ENCODE measurements at places on chromosomes 6 and 20. TPM values are rescaled to one million over a fixed set of nuclear protein-coding genes. Genes with fewer than 3 reads are reported as not detected.

GRCh38 chr20:36091561-36092397, 62.8 kb upstream of the EPB41L1 start:
- no peak for DNase-seq

GRCh38 chr6:160973311-160974250, 18.0 kb upstream of the MAP3K4 start:
- no peak for DNase-seq

GRCh38 chr6:104955491-104955890, 1.4 kb upstream of the LIN28B start:
- DNase-seq, result no peak

DNA sequence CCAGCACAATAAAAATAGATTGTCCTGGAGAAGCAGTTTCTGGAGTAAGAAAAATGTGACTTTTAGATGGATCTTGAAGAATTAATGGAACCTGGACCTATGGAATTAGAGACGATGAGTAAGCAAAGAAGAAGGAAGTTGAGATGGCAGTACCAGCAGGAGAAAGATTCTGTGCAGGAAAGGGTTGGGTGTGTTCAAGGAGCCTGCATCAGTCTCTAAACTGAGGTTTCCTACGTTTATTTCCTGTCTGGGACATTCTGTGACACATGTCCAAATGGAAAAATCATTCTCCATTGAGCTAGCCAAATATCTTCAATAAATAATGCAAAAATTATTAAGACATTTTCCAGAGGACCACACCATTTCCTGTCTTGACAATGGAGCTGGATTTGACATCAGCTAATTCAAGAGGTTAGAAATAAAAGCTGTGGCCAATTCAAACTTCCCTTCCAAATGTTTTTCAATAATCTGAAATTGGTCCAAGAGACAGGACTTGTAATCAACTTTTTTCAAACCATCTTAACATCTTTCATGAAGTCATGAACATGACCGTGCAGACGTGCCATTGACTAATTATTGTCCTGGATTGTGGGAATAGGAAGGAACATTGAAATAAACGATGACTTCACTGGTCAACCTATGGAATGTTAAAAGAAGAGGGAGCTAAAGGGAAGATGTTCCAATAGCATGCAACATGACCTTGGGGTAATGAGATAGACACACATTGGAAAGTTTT, 198.3 kb downstream of the ZNF217 start:
- DNase-seq, result no peak

- no peak for DNase-seq
Measured at GRCh38 chr6:37665304-37665703, 32.4 kb downstream of the MDGA1 start.

- no peak for DNase-seq
Measured at GRCh38 chr6:37399795-37400490, 33.1 kb upstream of the CMTR1 start.

GRCh38 chr6:43120944-43121913, 45.1 kb downstream of the PTK7 start:
- DNase-seq, result no peak

DNA sequence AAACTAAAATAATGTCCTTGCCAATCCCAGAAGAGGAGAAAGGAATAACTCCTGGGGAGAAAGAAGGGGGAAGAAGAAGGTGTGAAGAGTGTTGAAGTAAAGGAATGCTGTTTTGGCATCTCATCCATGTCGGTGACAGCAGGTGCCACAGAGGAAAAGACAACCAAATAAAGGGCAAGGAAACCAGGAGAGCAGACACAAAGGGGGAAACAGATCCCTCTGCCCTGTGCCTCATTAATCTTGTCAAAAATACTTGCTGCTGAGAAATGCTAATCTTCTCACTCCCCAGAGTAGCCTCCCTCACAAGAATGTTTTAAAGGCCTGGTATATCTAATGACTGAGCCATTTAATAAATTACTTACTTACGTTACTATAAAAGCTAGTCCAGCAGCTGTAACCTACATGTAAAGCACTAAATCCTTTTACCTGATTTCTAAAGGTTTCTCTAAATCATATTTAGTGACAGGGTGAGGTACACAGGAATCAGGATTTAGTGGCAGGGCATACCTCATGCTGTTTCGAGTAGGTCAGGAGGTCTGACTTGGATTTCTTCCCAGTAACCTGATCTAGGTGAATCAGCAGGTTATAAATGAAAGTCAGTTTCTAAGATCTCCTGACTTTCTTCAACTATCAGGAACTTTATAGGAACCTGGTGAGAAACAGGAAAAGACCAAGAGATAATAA, 377.1 kb downstream of the CENPW start:
- DNase-seq, result no peak

GRCh38 chr6:97674802-97675201, 391.8 kb upstream of the MMS22L start:
- DNase-seq, result no peak

DNA sequence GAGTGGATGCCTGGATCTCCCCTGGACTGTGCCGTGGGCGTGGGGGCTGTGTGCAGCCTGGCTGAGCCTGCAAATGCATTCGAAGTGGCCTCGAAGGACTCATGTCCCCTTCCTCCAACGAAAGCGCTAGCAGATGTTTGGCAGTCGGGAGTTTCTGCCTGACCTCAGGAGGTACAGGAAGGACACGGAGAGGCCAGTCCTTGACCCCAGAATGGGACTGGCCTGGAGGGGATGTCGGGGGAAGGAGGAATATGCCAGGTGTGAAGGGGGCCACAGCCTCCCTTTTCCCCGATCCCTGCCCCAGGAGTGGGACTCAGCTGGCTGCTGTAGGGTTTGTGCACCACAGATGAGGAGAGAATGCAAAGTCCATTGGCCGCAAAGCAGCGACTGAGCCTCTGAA, 45.6 kb downstream of the APCDD1L start:
- DNase-seq, result no peak

DNA sequence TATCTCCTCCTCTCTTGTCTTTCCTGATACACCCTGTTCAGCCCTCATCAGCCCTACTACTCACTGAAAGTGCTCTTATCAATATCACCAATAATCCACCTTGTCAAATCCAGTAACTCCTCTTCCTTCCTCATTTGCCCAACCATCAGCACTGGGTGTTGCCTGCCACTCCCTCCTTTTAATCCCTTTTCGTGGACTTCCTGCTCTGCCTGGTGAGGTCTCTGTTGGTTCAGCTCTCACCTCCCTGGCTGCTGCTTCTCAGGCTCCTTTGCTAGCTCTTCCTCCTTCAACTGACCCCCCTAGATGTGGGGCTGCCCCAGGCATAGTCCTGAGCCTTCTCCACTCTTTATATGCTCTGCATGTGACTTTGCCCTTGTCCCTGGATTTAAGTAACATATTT, 92.5 kb downstream of the PREP start:
- no peak for DNase-seq

DNA sequence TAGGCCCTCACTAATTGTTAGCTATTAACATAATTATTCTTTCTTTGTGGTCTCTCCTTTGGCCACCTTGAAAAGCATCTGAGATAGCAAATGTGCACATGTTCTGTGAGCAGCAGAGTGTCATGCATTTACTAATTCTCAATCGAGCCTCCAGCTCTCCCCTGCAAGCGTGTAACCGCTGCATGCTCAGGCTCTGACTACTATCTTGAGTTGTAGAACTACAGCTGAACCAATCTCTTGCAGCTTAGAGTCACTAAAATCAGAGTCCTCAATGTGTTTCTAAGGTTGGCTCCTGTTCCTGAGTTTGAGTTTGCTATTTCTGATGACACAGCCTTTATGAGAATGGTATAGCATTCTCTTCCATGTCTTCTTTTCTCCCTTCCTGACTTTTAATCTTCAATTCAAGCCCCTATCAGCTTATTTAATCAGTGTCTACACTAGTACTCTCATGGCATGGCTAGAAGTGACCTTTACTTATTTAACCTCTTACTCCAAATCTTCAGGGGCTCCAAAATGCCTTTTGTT, 65.5 kb downstream of the PPP1R3G start:
- no peak for DNase-seq

DNA sequence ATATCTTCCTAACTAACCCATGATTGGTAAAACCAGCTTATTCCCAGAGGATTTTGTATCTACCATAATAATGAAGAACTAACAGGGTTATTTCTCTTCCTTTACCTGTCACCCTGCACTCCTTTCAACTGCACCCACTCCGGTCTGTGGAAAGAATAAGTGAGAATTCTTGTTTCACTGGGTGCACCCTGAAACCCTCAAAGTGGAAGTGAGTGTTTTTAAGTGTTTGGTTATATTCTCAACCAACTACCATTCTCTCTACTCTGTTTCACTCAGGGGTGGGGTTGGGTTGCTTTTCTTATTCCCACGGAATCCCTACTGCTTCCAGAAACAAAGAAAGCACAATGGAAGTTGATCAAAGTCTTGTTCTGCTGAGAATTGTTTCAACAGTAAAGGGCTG, 42.6 kb upstream of the KHDRBS2 start:
- DNase-seq, result no peak

- no peak for DNase-seq
Measured at GRCh38 chr20:54680872-54681619, 205.7 kb downstream of the DOK5 start.

DNA sequence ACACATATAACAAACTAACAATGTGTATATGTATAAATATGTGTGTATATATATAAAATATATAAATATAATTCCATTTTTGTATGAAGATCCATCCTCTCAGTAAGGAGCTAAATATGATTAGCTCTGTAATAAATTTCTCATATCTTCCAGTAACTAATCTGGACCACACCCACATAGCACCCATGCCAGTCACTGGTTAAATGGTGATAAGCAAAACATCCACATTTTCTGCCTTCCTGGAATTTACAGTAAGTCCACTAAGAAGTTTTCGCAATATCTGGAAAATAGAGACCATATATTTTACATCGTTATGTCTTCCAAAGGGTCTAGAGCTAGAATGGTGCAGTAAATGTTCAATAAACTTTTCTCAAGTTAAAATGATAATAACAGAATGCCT, 151.5 kb upstream of the STMND1 start:
- DNase-seq, result no peak

DNA sequence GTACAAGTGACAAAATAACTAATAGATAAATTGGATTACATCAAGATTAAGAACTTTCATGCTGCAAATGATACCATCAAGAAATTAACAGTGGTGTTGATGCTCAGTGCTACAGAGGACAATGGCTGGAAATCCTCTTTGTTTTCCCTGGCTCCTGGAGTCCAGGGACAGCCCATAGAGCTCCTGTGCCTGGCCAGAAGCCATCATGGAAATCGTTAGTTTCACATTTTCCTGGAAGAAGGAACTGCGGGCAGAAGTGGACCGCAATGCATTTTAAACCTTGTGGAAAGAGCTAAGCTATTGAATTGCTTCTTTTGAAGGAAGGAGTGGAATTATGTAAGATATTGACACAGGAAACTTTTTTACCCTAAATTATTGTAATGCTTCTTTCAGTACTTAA, 276.0 kb downstream of the GJA1 start:
- DNase-seq, result no peak

GRCh38 chr6:105319331-105319730, 83.6 kb downstream of the PREP start:
- DNase-seq, result no peak

DNA sequence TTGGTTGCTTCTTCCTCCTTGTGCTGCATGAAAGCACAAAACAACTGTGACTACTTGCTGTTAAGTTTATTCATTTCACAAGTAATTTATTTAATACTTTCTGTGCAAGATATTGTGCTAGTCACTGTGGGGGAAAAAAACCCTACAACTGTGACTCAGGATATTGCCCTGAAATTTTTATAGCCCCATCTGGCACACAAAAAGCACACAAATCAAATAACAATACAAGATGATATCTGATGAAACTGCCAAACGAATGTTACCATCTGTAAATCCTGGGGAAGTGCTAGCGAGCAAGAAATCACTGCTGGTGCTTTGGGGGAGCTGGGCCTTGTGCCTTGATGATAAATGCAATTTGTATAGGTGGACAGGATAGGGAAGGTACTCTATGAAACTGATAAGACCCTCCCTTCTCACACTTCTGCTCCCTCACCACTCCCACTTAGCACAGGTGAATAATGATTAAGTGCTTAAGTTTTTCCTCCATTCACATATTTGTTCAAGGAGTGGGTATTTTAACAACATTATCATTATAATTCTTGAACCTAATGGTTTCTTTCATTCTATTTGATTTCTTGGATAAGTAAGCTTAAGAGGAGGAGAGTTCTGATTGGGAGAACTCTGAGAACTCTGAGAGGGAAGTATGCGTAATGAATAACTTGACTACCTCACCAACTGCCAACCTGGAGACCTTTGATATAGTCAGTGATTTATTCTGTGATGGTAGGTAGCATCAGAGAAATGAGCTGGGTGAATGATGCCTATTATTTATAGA, 115.3 kb downstream of the RTN4IP1 start:
- no peak for DNase-seq

- no peak for DNase-seq
Measured at GRCh38 chr20:52060794-52061714, 130.5 kb downstream of the ZFP64 start.

DNA sequence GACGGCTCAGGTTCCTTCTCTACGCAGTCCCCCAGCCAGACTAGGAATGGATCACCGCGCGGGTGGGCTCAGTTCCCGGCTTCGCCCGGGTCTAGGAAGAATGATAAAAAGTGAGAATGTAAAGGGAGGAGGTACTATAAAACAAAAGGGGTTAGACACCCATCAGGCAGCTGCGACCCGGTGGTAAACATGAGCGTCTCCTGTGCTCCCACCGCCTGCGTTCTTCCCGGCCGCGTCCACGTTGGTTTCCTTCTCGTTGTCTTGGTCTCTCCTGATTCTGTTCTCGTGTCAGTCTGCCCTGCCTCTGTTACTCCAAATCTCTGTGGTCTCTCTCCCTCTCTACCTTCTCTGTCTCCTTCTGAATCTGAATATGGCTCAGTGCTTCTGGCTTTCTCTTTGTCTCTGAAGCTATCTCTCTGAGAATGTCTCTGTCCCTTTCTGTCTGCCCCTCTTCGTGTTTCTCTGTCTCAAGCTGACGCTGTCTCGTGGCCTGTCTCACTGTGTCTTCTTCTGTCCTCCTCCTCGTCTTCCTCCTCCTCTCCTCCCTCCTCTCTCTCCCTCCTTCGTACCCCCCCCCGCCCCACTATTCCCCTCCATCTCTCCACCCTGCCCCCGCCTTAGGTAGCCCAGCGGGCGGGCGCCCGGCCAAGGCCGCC, 41.6 kb upstream of the FOXP4 start:
- no peak for DNase-seq

DNA sequence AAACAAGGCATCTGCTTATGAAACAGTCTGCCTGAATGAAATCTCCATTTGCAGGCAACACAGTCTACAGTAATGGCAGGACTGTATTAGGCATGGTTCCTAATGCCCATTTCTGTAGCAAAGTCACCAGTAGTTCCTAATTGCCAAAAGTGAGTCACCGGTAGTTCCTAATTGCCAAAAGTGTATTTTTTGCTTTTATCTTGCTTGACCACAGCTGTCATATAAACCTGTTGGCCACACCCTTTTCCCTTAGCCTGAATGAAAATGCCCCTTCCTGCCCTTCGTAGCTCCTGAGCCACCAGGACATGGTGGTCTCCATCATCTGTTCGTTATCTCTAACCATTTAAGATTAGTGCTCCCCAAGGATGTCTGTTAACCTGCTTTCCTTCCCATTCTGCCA, 34.5 kb downstream of the MTHFD1L start:
- no peak for DNase-seq

Gene PDE7B
- 1.4 TPM for total RNA-seq

Gene OPRM1
- total RNA-seq, result not detected

Gene CYP21A2
- total RNA-seq, result 1.2 TPM

Gene FILIP1
- total RNA-seq, result 4.0 TPM

Gene TMEM217
- 0.53 TPM for total RNA-seq

Gene CRISP3
- not detected for total RNA-seq

Gene DSP
- 56.9 TPM for total RNA-seq

Gene SMIM26
- 72.9 TPM for total RNA-seq

Gene TGM3
- total RNA-seq, result not detected

Gene SAMD5
- total RNA-seq, result 8.8 TPM

Gene ME1
- total RNA-seq, result 39.1 TPM

Gene SEL1L2
- not detected for total RNA-seq
